ENCODE measurements at places on chromosomes 12 and 14.

DNA sequence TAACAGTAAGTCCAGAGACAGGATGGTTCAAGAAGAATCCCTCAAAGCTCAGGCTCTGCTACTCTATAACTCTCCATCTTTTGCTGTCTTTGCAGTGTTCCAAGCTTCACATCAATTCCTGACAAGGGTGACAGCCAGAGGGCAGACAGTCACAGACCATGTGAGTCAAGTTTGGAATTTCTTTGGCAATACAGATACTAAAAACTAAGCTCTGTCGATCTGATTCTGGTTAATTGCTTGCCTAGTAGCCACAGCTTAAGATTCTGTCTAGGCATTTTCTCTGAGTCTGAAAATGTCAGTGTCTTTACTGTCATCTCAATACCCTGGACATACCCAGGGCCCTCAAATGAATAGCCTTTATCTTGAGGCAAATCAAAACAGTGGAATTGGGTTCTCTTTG, 153.7 kb downstream of the CEP128 start:
- no peak for DNase-seq

DNA sequence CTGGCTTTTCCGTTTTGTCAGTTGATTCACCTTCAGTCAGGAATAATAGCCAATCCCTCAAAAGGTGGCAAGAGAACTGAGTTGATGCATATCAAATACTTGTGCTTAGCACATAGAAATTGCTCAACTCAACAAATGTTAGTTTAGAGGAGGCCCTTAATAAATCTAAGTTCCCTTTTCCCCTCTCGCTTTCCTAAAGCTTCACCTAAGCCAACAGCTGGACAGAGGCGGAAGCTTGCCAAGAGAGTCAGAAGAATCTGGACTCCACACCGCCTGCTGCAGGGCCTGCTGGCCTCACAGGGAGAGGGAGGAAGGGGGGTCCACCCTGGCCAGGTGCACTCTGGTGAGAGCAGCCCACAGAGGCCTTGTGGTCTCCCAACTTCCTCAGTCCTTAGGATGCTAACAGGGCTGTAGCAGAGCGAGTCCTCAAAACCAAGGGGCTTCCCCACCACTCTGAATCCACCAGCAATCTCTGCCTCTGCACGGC, 213.1 kb downstream of the CHST11 start:
- no peak for DNase-seq

DNA sequence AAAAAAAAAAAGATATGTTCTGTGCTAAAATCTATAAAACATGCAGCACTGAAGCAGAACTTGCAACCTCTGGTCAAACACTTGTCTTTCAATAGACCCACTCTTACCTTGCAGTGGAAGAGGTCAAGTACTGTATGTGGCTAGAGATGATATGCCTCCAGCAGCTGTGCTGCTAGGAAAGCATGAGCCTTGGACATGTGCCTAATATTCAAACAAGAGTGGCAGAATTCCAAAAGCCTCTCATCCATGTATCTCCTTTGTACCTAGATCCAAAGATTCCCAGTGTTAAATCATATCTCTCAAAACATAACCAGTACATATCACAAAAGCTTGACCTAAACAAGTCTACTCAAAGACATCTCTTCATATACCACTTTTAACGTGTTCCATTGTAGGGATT, 105.0 kb upstream of the CPNE8 start:
- no peak for DNase-seq

DNA sequence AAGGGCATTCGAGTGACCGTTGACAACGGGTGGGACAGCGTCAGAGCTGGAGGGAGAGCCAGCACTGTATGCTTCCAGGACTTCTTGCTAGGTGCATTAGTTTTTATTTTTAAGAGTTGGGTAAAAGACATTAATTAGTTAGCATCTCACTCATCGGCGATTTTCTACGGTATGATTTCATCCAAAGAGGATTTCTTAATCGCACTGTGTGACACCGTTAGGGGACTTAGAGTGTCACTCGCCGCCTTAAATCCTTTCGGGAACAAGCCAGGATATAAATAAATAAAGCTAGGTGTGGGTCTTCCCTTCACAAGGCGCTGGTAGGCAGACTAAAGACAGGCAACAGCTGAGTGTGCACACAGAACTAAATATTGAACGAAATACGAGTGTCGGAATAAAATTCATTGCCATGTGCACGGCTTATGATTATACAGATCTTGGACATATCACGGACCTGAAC, 869 bp upstream of the NOVA1 start:
- no peak for DNase-seq

- DNase-seq, result no peak
Measured at GRCh38 chr14:56334458-56334857, 216.2 kb downstream of the PELI2 start.

DNA sequence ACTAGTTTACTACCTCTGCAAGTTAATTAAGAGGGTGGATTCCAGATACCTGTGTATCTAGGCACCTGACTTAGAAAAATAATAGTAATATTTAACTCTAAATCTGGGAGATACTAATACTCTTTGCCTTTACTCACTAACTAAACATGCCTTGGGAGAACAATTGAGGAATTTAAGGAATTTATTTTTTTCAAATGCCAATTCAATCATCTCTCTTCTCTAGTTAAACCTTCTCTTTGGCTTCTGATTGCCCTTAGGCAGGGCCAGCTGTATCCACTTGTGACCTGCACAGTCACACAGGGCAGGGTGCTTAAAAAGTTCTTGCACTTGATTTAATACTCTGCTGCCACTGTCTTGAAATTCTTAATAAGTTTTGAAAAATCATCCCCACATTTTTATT, 142.4 kb downstream of the PLCZ1 start:
- DNase-seq, result no peak

DNA sequence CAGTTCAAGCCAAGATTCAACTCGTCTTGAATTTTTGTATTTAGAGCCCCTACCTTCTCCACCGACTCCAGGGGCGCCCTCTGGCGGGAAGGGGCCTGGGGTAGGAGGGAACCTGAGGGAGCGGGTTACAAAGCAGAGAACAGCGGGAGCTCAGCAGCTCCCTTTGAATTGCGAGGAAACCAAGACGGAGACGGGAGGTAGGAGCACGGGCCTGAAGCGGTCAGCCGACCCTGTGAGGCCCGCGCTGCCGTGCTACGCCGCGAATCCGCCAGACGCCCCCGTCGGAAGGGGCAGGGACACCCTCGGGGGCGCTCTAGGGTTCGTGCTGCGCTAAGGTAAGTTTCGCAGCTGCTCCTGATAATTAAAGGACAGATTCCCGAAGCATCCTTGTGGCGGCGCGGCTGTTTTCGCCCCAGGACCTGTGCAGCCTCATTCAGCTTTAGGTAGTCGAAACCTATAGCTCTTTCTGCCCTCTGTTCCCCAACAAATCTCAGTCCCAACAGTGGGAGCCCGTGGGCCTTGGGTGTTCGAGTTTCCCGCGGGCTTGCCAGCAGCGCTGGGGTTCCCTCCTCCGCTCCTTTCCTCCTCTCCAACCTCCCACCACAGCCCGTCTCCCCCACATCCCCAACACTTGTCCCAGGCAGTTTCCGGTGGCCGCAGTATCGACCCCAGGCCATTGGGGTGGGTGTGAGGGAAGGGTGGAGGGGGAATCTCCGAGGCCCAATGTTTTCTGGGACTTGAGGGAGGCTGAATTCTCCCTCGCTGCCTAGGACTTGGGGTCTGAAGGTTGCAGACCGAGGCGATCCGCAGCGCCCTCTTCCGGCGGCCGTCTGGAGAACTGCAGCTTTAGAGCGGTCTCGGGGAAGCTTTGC, 5.1 kb upstream of the NKX2-1 start:
- no peak for DNase-seq

All from AG04450 (cell line).